ENCODE measurements at places on chromosomes 5 and 9.

GRCh38 chr9:95147452-95148207 lies 169.9 kb downstream of the FANCC start:
- DNase-seq: no peak

- DNase-seq: no peak
Measured at GRCh38 chr9:69443178-69443577, 118.2 kb downstream of the ENTREP1 start.

DNA sequence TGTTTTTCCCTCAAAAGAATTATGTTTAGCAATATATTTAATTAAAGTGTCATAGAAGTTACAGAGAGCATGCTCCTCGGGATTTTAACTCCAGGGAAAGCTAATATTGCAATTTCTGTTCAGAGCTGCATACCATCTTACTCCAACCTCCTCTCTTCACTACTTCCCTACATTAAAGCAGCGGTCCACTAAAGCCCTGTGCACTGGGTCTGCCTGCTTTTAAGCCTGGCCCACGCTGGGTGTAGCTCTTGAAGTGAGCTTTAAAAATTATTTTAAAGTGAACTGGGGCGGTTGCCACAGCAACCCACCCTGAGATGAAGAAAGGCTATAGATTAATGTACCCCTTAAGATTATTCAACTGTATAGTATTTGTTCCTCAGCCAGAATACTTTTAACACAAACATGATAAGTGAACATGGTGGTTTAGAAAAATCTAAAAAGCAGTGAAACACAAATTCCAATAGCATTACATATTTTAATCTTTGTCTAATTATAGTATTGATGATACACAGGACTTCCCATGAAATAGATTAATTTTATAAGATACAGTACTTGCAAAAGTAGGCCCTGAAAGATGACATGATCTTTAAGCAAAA lies 3.9 kb upstream of the MEF2C start:
- DNase-seq: no peak

GRCh38 chr5:168681556-168682183 lies 102.5 kb upstream of the PANK3 start:
- DNase-seq: no peak

DNA sequence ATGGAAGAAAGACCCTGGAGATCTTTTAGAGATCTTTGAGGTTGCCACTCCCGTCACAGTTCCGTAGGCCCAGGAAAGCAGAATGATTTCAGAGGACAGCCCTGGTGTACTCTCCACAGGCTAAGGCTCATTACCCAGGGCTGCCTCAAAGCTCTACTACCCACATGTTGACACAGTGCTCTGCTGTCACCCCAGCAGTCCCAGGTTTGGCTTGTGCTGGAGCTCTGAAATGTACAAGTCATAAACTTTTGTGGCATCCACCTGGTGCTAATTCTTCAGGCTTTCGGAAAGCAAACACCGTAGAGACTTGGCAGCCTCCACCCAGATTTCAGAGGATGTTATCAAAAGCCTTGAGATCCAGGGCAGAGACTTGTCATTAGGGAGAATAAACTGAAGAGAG lies 136.5 kb downstream of the MTRR start:
- no peak for DNase-seq

- DNase-seq: no peak
Measured at GRCh38 chr9:38031594-38031993, 37.4 kb downstream of the SHB start.

DNA sequence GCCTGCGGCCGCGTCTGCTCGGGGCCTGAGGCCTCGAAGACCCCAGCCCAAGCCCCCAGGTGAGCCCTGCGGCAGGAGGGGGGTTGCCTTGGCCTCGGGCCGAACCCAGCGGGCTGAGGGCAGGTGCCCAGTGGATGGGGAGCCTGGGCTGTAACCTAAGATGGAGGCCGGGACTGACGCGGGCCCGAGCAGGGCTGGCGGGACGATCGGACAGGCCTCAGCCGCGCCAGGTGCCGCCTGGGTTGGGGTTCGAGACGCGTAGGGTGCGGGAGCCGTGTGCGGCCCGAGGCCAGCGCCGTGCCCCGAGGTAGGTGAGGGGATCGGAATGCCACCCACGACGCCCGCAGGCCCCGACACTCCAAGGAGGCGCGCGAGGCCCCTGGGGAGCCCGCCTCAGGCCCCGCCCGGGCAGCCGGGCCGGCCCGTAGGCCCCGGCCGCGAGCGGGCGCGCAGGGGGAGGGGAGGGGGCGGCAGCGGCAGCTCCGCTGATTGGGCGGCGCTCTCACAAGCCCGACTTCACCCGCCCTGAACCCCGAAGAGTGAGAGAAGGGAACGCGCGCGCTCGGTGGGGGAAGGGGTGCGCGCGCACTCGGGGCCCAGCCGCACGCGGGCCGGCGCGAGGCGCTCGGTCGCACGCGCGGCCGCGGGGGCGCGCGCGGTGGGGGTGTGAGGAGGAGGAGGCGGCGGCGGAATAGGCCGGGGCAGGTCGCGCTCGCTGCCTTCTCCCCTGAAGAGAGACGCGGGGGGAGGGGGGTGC lies at the start of gene NSD1:
Gene NSD1, plus strand, starts transcription at position 678 of the 757 bp plus-strand sequence. CDS start 1,331 bp downstream, outside the sequence.
- peak; percentile 77 for DNase-seq

All from stimulated activated CD8-positive, alpha-beta memory T cell treated with anti-CD3 and anti-CD28 coated beads, Interleukin-7, amount 100 ng/mL, for 1 hour (primary cell).